ENCODE measurements at places on chromosomes 12 and 14.

- DNase-seq, result peak; percentile 51
Observed at GRCh38 chr14:77022236-77022852, 6.2 kb downstream of the IRF2BPL start.

DNA sequence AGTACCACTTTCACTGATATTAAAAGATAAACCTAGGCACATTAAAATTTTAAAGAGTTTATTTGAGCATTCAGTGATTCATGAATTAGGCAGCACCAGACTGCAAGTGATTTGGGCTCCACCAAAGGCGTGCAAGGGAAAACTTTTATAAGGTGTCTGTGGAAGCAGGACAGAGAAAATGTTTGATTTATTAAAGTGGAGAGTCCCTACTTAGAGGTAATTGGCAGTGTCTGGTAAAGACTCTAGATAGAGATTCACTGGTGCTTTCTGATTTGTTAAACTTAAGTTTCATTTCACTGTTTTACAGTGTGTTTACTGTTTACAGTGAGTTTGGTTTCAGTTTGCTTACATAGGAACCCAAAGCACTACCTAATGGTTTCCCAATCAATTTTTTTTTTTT lies 72.8 kb downstream of the ANKS1B start:
- DNase-seq, result no peak

- DNase-seq, result no peak
Observed at GRCh38 chr14:101289911-101290310, 271.4 kb upstream of the DIO3 start.

DNA sequence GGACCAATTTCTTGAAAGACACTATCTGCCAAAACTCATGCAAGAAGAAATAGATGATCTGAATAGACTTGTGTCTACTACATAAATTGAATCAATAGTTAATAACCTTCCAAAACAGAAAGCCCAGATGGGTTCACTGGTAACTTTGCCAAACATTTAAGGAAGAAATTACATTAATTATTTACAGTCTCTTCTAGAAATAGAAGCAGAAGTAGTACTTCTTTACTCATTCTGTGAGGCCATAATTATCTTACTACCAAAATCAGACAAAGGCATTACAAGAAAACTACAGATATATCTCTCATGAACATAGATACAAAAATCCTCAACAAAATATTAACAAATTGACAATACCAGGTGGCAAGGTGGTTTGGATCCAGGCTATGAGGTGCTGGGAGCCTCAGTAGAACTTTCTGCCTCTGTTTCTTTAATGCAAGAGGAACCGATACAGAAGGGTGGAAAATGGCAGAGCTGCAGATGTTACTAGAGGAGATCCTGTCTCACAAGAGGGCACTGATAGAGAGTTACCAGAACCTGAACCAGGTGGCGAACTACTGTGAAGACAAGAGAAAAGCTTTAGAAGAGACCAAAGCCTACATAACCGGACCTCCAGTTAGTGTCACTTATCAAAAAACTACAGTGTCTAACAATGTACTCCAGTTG lies 33.7 kb upstream of the KTN1 start:
- DNase-seq, result no peak

DNA sequence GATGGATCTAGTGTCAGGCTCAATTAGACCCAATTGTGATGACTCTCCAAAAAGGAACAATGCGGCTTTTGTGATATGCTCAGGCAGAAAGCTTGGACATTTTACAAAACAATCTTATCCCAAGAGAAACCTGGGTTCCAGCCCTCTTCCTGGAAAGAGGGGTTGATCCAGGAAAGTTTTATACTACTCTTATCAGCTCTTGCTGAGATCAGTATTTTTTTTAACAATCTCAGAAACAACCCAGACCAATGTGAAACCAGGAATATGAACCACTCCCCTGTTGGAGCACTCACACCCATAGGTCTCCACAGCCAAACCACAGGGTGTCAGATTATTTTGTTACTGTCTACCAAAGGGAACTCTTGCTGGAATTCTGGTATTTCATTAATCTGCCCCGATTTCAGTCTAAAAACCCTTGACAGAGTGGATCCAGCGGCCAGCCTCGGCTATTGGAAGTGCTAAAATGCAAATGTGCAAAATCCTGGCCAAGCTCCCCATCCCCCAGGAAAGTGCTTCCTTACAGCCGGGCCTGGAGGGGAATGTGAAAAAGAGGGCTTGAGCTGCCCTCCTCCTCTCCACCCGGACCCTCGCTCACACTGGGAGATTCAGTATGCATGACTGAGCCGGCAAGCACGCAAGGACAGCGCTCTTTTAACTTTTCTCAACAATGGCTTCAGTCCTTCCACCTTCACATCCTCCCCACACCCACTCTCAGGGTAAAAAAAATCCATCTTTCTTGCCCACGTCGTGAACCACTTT lies 4.0 kb downstream of the FBXL14 start:
- no peak for DNase-seq

DNA sequence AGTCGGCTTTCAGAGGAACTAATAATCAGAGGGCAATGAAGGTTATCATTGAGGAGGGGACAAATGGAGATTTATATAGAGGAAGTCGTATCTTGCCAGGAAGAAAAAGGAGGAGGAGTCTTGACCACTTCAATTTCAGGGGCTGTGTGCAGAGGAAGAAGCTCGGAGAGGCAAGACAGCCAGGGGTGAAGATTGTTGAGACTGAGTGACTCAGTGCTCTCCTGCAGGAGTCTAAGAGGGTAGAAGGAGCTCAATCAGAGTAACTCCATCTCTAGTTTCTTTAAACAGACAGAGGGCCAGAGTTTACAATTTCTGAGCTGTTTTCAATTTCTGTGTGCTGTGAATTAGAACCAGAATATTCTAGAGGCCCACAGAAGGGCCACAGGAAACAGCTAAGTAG lies 439.3 kb upstream of the PRICKLE1 start:
- DNase-seq, result no peak

GRCh38 chr14:64844969-64845536 lies 34.7 kb downstream of the SPTB start:
- no peak for DNase-seq

- DNase-seq, result peak; percentile 9
Observed at GRCh38 chr12:78888568-78888967, 24.0 kb downstream of the SYT1 start.

DNA sequence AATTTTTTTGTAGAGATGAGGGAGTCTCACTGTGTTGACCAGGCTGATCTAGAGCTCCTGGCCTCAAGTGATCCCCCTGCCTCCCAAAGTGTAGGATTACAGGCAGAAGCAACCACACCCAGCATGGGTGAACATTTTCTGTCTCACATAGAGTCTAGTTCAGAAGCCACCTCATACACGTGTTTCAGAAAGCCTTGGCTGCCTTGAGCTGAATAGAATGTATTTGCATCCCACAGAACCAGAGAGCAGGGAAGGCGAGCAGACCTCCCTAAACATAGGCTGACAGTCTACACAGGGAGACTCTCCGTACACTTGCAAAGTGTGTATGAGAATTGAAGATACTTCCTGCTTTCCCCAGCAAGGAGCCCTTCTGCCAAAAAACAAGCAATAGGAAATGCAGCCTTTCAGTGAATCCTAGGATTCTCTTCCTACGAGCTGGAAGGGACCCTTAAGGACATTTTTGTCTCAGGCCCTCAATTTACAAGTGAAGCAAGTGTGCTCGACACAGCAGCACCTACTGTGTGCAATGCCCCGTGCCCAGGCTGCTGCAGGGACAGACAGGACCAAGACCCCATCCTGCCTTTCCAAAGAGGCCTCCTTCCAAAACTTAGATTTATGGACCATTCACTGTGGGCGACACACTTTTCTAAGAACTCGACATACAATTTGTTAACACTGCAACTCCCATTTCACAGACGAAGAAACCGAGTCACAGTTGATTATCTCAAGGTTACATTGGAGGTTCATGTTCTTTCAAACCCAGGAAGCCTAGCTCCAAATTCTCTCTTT lies 11.2 kb downstream of the NUAK1 start:
- no peak for DNase-seq

- DNase-seq, result no peak
Observed at GRCh38 chr14:73386342-73386741, 72.0 kb downstream of the NUMB start.

DNA sequence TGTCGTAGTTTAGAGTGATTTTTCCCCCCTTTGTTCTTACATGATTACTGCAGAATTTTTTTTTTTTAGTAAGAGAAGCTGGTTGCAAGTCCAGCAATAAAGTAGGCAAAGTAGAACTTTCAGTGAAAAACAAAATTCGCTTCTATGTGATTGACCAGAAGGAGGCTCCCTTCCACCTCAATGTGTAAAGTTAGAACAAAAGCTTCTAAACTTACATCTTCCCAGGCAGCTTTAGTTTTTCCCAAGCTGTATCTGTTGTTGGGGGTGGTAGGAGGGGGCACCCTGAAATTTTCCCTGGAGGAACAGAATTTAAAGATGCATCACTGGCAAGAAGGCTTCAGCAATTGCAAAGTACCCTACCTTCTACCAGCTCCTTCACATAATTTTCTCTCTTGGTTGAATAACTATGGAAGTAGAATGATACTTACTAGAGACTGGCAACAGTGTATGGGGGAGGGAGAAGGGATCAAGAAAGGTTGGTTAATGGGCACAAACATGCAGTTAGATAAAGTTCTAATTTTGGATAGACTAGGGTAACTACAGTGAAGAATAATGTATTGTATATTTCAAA lies 87.3 kb upstream of the E2F7 start:
- DNase-seq, result no peak

GRCh38 chr14:84401631-84402030 lies 1128.3 kb upstream of the FLRT2 start:
- no peak for DNase-seq

DNA sequence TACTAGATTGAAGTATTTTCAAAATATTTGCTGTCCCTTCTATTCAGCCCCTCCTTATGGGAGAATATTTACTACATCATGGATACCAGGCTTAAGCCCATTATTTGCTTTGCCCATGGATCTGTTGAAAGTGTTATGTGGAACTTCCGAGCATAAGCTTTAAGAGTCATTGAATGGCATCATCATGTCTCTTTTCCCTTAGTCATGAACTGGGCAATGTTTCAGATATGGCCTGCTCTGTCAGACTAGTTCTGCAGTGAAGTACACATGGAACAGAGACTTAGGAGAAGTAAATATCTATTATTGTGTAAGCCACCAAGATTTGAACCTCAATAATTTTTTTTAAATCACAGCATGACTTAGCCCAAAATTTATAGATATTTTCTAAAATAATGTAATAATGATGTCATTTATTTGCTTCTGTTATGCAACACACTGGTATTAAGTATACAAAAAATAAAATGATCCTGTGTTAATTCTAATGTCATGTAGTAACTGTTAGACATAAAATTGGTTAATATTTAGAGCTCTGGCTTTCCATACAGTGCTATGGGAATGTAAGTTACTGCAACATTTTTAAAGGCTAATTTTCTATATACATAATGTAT lies 1097.3 kb downstream of the SLC16A7 start:
- DNase-seq, result no peak

- DNase-seq, result no peak
Observed at GRCh38 chr14:68661226-68662225, 131.3 kb downstream of the ZFP36L1 start.

GRCh38 chr12:124852911-124853427 lies 10.7 kb downstream of the SCARB1 start:
- DNase-seq, result no peak

DNA sequence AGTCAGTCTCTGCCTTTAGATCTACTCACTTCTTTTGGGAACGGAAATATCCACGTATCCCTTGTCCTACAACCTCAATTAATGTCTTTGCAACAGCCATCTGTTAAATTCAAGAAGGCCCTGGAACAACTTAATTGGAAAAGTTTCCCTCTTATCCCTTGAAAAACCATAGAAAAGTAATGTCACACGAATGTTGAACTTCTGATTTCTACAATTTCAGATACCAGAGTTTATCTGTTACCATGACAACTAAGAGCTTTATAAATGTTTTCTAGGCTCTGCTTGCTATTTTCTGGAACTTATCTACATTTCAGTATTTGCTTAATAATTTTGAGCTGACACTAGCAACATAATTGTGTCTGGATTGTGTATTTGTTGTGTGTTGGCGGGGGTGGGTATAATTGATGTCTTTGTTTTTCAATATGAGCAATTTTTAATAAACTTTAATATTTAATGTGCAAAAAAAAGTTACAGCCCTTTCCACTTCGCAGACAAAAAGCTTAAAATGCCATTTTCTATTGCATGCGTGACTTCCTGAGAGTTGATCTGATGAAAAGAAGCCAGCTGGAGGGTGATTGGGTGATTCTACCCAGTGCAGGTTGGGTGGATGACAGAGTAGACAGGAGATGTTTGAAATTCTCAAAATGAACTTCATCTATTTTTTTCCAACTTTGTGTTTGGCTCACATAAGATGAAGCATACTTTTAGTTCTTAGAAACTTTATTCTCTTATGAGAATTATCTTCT lies 11.8 kb upstream of the EDDM3A start:
- DNase-seq, result no peak

DNA sequence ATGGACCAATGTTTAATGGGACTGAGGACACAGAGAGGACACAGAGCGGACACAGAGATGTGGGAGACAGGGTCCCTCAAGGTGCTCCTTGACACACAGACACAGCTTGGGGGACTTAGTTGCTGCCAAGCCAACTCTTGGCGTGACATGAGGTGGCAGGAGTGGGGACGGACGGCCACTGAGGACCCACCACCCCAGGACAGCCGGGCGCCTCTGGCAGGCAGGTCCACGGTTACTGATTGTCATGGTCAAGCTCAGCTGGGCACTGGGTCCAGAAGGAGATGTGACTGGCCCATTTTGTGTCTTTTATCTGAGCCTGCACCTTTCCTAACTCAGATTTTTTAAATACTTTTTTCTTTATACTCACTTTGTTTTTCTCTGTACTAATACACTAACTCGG lies 15.7 kb upstream of the PWP1 start:
- no peak for DNase-seq

GRCh38 chr12:53152390-53152789 lies 28.1 kb upstream of the ZNF740 start:
- no peak for DNase-seq

DNA sequence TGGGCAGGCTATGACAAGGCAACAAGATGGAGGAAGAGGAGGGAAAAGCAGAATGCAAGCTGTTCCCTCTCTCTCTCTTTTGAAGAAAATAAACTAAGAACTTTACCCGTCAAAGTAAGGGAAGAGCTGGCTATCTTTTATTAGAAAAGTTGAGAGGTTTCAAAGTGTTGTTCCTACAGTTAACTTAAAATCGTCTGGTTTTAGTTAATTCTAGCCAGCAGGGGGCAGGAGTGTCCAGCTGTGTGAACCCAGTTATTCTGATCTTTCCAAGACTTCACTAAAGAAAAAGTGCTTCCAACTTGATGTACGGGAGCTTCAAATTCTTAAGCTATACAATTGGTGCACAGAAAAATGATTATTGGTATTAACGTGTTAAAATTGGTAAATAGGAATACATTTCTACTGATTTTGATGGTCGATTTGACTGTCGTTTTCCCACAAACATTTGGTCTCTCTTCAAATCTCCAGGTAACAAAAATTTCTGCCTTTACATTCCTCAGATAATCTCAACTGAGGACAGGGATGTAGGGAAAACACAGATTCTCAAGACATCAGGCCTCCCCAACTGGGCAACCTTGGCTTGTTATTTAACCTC lies 28.4 kb upstream of the MON2 start:
- DNase-seq, result no peak

- DNase-seq, result no peak
Observed at GRCh38 chr12:12718853-12719252, 1.7 kb downstream of the CDKN1B start.

GRCh38 chr12:47270782-47271664 lies 191.3 kb upstream of the AMIGO2 start:
- DNase-seq, result no peak

Measured in GM06990 (cell line).